ENCODE measurements at places on chromosomes 7 and 10. TPM values are rescaled to one million over a fixed set of nuclear protein-coding genes. Genes with fewer than 3 reads are reported as not detected.

The NODAL gene
- not detected for total RNA-seq

The FAM20C gene
- 75.5 TPM for total RNA-seq

The MCM10 gene
- 9.1 TPM for total RNA-seq

The TCTN3 gene
- total RNA-seq: 36.2 TPM

The GPNMB gene
- 290 TPM for total RNA-seq

The TMEM225B gene
- 0.93 TPM for total RNA-seq

The BMPR1A gene
- total RNA-seq: 33.4 TPM

The ACHE gene
- total RNA-seq: 3.3 TPM

The RET gene
- total RNA-seq: 0.97 TPM

The VWDE gene
- 4.3 TPM for total RNA-seq

The SAMD8 gene
- total RNA-seq: 22.4 TPM

The LIPF gene
- not detected for total RNA-seq

The CPXM2 gene
- total RNA-seq: 1.5 TPM

The HTRA1 gene
- total RNA-seq: 80.5 TPM

The GPC2 gene
- 3.5 TPM for total RNA-seq

The LIPM gene
- total RNA-seq: not detected

The SFTPA1 gene
- total RNA-seq: 11,086 TPM

The OR9A2 gene
- total RNA-seq: not detected

The IDI2 gene
- not detected for total RNA-seq

The KLF14 gene
- not detected for total RNA-seq

Data from left lung (tissue), 14 donors.